ENCODE measurements at places on chromosomes 16 and 17.

GRCh38 chr16:56977823-56978430 lies 11.4 kb upstream of the NLRC5 start:
- no peak for DNase-seq

DNA sequence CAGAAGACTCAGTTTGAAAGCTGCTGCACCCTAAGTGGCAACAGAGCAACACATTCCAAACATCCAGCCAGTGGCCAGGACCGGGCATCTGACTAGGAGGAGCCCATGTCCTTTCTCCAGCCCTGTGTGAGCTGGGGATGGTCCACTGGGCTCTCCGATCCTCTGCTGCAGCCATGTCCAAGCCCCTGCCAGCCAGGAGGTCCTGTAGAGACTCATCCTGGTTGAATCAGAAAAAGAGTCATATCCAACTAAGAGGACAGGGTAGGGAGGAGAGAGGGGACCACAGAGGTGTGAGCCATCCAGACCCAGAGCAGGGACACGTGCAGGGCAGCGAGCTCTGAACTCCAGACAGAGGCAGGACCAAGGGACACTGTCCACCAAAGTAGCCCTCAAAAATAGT lies 163.0 kb upstream of the CDH5 start:
- DNase-seq: no peak

DNA sequence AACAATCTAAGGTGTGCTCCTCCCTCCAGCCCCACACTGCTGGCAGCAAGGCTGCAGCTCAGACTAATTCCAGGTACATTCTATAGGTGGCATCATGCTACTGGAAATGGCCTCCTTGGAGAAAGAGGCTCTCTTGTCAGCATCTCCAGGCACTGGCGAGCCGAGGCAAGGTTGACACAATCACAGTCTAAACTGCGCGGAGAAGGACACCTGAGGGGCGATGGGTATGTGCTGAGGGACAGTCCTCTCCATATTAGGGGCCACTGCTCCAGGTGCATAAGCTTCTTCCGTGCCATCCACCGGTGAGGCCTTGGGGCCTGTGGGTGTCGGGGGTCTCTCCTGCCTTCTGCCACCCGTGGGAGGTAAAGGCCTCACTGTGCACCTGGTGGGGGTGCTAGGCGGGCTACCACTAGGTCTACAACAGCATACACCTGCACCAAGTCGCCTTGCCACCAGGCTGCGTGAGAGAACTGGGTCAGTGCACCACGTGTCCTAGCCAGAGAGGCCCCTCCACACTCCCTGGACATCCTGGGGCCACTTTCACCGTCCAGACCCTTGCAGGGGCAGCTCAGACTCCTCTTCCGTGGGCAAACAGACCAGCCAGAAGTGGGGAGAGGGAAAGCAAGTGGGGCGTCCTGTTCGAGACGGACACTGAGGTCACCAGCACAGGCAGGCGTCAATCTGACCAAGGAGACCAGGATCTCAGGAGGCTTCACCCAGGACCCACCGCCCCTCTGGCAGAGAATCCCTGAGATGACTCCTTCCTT lies 12.1 kb upstream of the CBX8 start:
- no peak for DNase-seq

DNA sequence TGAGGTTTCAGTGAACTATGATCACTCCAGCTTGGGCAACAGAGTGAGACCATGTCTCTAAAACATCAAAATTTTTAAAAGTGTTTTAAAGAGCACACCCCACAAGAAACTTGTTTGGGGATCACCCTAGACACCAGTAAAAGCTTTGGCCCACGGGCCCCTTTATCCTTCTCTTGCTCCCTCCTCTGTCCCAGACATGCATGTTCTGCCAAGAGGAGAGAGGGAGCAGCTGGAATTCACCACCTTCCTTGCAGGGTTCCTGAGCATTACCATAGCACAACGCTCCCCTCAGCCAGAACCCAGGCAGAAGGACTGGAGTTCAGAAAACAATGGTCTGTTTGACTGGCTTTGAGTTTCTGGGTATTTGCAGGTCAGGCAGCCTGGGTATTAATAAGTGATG lies 214.3 kb upstream of the CDH5 start:
- DNase-seq: no peak

GRCh38 chr17:79242873-79243602 lies 168.4 kb downstream of the ENGASE start:
- no peak for DNase-seq

DNA sequence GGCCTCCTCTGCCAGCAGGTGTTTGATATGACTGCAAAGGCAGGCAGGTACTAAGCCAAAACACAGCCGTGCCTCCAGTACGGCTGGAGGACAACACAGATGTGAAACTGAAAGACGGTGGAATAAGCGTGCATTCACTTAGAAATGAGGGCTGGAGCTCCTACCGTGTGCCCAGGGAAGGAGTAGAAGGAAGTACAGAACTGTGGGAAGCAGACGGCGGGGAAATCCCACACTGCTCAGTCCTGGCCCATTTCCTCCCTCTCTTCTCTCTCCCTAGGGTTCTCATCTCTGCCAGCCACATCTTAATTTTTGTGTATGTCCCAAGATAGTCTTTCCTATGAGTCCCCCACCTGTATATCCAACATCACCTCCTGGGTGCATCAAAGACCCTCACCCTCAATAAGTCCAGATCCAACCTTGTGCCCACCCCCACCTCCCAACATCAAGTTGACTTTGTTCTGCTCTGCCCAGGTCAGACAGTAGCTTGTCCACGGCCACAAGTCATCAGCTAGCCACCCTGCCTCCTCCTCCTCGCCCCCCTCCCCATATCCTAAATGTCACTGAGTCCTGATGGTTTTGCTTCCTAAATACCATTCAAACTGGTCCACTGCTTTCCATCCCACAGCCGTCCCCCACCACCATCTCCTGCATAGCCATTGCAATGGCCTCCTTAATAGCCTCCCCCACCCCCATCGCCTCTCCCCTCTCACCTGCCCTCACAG lies 77.1 kb upstream of the RPL38 start:
- DNase-seq: no peak

GRCh38 chr17:11430751-11431150 lies 167.5 kb upstream of the DNAH9 start:
- no peak for DNase-seq

- peak; percentile 69 for DNase-seq
Measured at GRCh38 chr16:87636050-87636684, 33.9 kb downstream of the JPH3 start.

GRCh38 chr16:10961231-10961630 lies 16.9 kb downstream of the CLEC16A start:
- DNase-seq: no peak

DNA sequence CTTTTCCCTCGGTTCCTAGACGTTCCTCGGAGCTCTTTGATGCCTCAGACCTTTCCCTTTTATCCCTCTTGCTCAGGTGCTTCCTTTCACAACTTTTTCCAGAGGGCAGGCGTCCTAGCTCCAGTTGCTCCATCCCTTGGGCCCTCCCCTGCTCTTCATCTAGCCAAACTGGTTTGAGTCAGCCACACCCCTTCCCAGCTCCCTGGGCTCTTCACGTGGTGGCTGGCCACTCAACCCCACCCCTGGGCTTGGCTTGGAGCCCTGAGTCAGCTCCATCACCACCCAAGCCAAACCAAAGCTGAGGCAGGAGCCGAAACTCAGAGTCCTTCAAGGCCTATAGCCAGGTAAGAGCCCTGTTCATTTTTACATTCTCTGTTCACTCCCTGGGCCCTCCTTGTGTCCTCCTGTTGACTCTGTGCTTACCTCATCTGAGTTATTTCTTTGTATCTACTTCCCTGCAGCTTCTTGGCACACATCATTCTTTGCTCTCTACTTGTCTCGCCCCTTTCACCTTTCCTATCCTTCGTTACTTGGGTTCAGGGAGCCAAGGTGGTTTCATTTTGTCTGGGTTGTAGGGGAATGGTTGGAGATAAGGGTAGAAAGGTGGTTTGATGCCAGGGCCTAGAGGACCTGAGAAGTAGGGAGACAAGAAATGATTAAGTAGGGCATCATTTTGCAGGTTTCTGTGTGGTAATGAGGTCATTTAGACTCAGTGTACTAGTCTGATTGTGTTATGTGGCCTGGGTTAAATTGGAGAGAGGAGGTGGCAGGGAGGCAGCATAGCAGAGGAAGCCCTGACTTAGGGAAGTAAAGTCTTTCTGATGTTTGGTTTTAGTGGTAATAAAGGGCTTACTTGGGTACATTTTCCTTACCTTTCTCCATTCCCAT lies 7.6 kb upstream of the PHKG2 start:
- no peak for DNase-seq

DNA sequence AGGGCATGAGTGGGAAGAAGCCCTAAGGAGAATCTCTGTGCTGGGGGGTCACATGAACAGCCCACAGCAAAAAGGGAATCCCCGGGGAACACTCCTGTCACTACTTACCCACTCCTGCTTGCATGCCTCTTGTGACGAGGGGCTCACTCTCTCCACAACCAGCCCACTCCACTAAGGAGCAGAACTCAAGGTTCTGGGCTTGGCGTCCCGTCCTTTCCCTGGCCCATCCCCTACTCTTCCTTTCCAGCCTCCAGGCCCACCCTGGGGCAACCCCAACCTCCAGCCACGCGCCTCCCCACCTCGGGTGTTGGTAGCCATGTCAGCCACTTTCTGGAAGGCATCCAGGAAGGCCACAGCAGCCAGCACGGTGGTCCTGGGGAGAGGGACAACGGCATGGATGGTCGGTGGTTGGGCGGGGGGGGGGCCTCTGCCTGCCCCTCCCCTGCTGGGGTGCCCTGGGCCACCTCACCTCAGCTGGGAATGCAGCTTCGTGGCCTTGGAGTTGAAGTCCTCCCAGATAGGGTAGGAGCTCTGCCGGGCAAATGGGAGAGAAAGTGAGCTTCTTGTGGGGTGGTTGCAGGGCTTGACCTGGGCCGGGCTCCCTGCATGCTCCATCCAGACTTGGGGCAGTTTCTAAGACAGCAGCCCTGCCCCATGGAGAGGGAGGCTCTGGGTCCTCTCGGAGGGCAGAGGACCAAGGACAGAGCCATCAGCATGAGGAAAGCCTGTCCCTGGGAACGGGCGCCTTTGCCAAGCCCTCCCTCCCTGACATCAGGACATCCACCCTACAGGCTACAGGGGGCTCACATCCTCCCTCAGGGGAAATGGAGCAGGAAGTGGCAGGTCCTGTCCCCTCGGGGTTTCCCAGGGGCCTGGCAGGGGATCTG lies 5.1 kb downstream of the MTSS2 start:
- no peak for DNase-seq

DNA sequence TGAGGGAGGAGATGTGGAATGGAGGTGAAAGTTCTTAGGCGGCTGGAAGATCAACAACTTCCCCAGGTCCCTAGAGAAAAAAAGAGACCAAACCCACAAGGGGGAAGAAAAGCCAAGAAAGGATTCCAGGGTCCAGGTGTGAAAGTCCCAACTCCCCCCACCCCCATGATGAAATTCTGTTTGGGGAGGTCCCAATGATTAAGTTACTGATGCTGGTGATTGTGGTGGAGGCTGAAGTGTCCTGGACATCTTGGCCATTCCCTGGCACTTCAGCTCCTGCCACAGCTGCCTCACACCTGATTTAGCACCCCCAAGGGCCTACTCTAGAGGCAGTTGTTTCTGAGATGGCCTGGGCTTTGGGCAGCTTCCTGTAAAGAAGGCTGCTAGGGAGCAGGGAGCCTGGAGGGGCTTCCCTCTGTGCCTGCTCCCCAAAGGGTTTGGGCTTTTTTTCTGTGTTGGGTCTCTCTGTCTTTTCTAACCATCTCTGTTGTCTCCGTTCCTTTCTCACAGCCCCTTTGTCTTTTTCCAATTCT lies 13.1 kb downstream of the HOXB4 start:
- no peak for DNase-seq

DNA sequence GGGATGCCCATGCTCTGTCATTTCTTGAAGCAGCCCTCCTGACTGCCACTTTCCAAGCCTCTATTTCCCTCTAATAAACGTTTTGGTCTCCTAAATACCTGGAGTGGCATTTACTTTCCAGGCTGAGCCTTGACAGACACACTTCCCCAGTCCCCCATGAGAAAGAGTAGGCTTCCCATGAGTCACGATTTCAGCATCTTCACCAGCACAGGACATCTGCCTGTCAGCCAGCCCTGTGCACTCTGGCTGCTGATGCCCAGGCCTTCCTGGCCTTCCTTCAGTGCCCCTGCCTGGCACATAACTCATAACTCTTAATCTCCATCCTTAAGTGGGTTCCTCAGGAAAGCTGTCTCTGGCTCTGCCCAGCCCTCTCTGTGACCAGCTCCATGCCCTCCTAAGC lies 30.8 kb upstream of the GAS7 start:
- no peak for DNase-seq

DNA sequence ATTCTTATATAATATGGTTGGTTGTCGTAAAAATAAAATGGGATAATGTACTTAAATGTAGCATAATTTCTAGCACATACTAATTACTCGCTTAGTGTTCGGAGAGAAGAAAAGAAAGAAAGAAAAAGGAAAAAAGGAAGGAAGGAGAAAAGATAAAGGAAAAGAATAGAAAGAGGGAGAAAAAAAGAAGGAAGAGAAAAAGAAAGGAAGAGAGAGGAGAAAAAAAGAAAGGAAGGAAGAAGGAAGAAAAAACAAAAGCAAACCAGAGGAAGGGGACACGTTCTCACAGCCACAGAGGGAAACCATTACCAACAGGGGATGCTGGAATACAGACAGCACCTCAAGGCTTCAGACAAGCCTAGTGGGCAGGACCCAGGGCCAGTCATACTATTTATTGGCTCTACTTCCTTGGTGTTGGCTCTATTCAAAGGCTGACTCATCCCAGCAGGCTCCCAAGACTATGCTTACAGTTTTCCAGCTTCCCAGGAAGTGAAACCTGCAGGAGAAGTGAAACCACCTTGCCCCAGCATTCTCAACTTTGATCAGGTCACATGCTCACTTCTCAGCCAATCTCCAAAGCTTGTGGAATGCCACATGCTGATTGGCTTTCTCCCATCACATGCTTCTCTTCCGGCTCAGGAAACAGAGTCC lies 273.5 kb upstream of the IRX5 start:
- DNase-seq: no peak

DNA sequence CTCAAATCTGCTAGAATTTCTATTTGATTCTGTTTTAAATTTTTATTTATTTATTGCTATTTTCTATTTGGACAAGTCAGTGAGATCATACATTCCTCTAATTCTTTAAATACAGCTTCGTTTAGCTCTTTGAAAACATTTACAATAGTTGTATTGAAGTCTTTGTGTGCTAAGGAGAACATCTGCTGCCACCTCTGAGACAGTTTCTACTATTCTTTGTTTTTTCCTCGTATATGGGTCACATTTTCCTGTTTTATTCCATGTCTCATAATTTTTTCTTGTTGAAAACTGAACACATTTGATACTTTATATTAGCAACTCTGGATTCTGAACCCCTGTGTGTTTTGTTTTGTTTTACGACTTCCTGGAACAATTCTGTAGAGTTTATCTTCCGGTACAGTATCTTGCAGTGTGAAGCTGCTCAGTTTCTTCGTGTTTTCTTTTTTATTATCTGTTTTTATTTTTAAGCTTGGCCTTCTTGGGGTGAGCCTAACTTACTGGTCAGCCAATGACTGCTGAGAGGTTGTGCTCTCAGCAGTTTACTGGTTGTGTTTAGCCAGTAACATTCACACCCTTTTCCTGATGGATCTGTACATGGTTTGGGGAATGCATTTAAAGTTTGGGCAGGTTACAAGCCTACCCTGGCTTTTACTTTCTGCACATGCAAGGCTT lies 99.0 kb downstream of the CA4 start:
- DNase-seq: no peak

- no peak for DNase-seq
Measured at GRCh38 chr17:82091264-82092066, 6.6 kb downstream of the FASN start.

Data from stimulated activated naive CD4-positive, alpha-beta T cell (primary cell).